Activated B cell treated with CpG ODN at 0.5 μM for 24 hours (primary cell): ENCODE measurements at places on chromosomes 12 and 14.
A peak's percentile ranks its signal among the peaks of the same experiment; 100 is the strongest.

DNA sequence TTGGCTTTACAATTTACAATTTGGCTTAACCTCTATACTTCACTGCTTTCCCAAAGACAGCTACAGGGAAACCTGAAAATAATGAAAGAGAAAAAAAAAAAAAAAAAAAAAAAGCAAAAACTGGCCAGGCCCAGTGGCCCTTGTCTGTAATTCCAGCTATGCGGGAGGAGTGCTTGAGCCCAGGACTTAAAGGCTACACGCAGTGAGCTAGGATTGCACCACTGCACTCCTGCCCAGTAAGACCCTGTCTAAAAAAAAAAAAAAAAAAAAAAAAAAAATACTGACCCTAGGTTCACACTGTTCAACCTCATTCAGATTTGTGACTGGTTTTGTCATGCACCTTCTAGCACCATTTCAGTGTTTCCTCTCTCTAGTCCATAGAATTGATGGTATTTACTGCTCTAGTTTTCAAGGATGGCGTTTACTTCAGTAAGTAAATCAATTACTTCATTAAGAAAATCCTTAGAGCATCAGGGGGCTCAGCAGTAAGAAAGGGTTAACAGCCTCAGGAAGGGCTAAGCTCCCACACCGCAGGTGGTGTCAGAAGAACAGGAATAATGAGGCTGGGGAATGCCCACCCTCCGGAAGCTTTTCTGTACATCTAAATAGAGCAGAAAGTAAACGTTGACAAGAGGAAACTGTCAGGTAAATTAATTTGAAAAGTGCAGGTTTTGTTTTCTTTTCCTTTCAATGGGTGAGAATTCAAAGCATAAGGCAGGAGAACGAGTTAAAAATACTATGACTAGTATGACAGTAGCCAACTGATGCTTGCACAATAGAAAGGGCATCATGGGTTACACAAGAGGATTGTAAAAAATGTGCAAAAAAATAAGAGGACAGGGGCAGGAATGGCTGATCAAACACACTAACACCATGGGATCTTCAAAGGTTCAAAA, 115.0 kb upstream of the MDM1 start:
- DNase-seq, result no peak

DNA sequence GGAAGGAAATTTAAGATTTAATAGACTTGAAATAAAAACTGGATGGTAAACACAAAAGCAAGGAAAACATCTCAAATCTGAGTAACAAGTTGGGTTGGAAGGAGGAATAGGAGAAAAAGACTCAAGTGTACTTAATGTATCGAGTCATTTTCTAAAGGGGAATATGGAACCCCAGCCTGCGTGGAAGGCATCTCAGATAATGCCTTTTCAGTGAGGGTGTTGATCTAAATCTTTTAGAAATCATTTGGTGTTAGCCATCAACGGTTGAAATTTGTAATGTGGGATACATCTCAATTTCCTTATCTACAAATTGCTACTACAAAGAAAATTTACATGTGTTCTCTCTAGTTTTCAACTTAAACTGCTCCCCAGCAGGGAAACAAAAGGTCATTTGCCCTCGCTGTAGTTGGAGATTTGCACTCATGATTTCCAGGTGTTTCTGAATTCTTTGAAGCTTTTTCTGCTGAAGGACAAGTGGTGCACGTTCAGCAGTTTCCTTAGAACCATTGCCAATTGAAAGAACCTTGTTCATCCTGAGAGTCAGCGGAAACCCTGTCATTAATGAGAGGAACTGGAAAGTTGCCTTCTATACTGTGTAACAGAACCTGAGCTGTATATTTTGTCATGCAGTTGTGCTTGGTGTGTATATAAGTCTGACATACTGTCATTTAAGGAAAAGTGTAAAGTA, 2.2 kb downstream of the PCBP2 start:
- DNase-seq, result no peak

DNA sequence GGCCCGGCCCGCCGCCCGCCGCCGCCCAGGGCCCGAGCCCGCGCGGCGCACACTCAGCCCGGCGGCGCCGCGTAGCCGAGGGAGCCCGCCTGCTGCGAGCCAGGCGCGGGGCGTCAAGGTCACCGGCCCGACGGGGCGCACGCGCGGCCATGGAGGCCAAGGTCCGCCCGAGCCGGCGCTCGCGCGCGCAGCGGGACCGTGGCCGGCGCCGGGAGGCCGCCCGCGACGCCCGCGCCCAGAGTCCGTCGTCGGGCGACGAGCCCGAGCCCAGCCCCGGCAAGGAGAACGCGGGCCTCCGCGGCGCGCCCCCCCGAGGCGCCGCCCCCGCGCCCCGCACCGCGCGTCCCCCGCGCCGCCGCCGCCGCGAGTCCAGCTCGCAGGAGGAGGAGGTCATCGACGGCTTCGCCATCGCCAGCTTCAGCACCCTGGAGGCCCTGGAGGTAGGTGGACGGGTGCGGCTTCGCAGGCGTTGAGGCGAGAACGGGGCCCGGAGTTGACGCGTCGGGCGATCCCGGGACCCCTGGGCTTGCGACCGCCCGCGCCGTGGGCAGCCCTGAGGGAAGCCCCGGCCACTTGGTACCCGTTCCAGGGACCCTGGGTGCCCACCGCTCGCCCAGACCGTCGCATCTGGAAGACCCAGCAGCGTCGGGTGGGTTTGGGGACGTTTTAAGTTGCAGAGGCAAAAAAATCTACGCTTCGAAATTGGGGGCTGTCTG, 629 bp downstream of the FBRSL1 start:
- DNase-seq, result no peak

DNA sequence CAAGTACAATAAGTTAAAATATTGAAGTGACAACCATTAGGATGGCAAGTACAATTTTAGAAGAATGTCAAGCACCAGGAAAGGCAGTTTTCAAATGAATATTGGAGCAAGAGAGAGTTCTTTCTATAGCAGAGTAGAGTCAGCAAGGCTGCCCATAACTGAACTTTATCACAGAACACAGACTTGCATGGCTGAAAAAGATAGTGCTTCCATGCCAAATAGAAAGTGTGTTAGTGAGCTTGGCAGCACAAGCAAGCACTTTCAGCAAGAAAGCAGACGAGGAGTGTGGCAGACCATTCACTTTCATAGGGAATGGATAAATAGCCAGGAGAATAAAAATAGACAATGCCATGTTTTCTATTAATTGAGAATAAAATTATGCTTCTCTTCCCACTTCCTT, 647.0 kb upstream of the MGAT4C start:
- DNase-seq, result no peak

- DNase-seq, result no peak
These were observed 10.7 kb downstream of the CCDC63 start for GRCh38 chr12:110857528-110857927.

DNA sequence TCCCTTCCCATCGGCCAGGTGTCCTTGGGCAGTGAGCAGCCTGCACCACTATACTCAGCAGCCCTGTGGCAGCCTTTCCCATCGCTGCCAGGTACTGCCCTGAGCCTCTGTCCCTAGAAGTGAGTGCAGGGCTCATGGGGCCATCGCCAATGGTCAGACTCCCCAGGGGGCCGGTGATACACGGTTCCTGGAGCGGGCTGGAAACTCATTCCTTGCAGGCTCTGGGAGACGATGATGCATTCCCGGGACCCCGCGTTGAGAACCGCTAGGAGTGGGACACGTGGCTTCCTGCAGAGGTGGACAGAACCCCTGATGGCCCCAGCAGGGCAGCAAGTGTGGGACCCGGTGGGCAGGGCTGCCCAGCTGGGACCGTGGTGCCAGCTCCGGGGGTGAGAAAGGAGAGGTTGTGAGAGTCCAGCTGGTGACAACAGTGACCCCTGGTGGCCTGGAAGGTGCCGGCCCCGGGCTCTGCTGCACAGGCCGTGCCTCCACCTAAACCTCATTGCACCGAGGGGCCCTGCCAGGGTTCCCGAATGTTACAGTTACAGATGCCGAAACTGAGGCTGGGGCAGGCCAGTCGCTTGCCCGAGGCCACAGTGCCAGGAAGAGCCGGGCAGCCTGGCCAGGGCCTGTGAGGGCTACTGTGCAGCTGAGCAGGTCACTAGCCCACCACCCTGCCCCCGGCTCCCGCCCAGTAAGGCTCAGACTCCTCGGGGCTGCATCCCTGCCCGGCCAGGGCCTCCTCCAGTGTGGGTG, 33.8 kb downstream of the FBRSL1 start:
- peak; percentile 71 for DNase-seq

- DNase-seq, result peak; percentile 45
These were observed 125.3 kb upstream of the ATF7IP start for GRCh38 chr12:14239935-14240872.

GRCh38 chr14:99649219-99649618, 4.3 kb downstream of the HHIPL1 start:
- DNase-seq, result no peak

- no peak for DNase-seq
These were observed 144.4 kb downstream of the AKAP6 start for GRCh38 chr14:32473464-32473855.

GRCh38 chr14:26851793-26852192, 254.0 kb upstream of the NOVA1 start:
- no peak for DNase-seq

DNA sequence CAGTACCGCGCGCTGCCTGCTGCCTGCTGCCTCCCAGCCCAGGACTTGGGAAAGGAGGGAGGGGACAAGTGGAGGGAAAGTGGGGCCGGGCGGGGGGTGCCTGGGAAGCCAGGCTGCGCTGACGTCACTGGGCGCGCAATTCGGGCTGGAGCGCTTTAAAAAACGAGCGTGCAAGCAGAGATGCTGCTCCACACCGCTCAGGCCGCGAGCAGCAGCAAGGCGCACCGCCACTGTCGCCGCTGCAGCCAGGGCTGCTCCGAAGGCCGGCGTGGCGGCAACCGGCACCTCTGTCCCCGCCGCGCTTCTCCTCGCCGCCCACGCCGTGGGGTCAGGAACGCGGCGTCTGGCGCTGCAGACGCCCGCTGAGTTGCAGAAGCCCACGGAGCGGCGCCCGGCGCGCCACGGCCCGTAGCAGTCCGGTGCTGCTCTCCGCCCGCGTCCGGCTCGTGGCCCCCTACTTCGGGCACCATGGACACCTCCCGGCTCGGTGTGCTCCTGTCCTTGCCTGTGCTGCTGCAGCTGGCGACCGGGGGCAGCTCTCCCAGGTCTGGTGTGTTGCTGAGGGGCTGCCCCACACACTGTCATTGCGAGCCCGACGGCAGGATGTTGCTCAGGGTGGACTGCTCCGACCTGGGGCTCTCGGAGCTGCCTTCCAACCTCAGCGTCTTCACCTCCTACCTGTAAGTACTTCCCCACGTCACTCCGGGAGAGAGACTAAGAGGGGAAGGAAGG, at the start of gene LGR5:
Gene LGR5, plus strand, starts transcription at position 186 of the 732 bp plus-strand sequence. Its CDS starts 283 bp downstream, at position 469.
- DNase-seq, result no peak

GRCh38 chr12:43004908-43005307, 415.4 kb upstream of the PRICKLE1 start:
- DNase-seq, result no peak

DNA sequence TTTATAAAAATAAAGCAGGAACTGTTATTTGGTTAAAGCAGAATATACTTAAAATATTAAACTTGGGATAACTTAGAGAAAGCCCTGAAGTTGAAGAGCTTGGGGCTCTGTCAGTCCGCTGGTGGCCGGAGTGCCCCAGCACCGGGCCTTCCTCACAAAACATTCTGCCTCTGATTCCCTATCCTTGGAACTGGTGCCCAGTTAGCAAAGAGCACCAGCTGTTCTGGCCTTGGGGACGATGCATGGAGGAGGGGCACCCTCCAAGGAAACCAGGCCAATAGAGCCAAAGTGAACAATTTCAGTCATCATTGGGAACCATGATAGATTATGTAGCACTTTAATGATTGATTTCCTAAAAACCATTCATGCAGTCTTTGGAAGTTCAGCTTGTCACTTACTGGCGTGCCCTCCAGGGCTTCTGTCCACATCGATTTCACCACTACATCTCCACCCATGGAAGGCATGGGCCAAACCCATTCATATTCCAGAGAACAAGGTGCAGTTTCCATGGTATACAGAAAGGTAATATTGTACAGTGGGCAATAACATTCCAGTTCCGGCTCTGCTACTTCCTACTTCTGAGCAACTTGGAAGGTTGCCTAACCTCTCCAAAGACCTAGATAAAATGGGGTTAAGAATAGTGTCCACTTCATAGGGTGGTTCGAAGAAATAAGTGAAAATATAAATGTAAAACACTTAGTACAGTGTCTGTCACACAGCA, 145.9 kb downstream of the ETV6 start:
- no peak for DNase-seq

DNA sequence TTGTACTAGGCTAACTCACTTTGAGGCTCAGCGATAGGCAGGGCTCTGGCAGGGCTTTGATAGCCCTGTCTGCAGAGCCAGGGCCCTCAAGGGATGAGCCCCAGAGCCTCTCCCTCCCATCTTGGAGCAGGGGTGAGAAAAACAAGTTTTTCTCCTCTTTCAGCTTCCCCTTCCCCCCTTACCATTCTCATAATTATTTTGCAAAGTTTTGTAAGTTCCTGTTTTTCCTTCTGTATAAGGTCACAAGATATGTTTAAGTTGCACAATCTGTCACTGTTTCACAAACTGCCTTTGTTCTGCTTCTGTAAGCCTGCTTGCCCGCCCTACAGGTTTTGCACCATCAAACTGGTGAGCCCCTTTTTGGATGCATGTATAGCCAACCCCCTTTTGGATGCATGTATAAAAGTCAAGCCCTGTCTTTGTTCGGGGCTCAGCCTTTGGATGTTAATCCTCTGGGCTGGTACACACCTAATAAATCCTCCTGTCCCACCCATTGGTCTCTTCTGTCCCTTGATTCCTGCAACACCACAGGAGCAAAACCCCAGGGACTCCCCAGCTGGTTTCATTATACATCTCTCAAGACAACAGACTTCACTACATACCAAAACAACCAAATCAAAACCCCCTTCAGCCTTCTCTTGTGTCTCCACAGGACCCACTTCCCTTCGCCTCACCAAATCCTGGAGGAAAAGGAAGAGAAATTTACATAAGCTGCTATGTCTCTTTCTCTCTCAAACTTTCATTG, 52.5 kb upstream of the RESF1 start:
- no peak for DNase-seq

- DNase-seq, result no peak
These were observed at the start of gene PDZRN4 for GRCh38 chr12:41188058-41188840. PDZRN4 (plus strand) TSS chr12:41188320.

- no peak for DNase-seq
These were observed 1221.4 kb downstream of the VRK1 start for GRCh38 chr14:98018628-98019027.

DNA sequence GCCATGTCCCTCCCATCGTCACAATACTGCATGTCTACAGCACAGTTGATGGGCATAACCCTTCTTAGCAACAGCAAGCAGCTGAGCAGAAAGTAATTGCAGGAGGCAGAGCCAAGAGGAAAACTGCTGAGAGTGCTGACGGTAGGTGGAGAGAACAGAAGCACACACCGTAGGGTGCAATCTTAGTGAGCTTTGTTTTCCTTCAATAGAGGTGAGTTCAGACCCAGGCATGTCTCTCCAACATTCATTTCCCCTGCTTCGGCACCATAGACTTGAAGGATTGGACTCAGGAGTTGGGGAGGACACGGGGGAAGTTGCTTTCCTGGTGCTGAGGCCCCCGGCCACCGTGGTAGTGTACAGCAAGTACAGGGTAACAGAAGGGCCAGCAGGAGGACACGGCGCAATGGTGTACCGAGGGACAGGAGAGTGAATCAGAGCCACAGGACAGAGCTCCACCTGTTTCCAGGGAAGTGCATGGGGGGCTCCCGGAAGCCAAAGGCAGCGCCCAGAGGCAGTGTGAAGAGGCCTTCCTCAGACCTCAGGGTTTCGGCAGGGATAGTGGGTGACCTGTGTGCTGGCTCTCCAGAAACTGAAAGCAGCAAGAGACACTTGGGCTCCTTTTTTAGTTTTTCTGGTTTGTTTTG, 36.3 kb upstream of the SINHCAF start:
- DNase-seq, result no peak

- no peak for DNase-seq
These were observed 20.0 kb downstream of the RBMS2 start for GRCh38 chr12:56541631-56542030.

- no peak for DNase-seq
These were observed 3.6 kb downstream of the CMKLR1 start for GRCh38 chr12:108335349-108336119.
